Hematopoietic multipotent progenitor cell treated with erythropoietin and hydrocortisone succinate and interleukin-3 and kit ligand, for 6 days (in vitro differentiated cells): ENCODE measurements at places on chromosomes 4 and X.
A peak's percentile ranks its signal among the peaks of the same experiment; 100 is the strongest.

GRCh38 chrX:73916931-73917667 is 354.1 kb downstream of the CHIC1 start:
- DNase-seq, result no peak

DNA sequence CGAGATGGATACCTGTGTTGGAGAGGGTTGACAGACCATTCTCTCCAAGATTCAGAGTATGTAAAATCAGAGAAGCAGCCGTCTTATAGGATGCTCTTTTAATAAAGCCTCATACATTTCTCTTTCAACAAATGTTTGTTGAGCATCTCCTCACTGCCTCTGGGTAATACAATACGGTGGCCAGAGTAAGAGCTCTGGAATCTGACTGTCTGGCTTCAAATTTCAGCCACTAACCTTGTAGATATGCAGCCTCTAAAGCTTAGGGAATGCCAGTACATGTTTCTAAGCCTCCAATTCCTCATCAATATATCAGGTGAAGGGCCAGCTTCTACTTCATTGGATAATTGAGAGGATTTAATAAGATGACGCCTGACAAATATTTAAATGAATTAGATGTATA is 61.3 kb downstream of the CLNK start:
- no peak for DNase-seq

DNA sequence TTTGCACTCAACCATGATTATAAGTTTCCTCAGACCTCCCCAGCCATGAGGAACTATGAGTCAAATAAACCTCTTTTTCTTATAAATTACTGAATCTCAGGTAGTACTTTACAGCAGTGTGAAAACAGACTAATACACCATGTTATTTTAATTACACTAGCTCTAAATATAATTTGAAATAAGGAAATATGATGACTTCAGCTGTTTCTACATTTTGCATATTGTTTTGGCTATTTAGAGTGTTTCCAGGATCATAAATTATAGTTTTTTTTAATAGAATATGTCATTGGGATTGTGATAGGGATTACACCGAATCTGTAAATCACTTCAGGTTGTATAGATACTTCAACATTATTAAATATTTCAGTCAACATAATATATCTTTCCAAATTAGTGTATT is 43.9 kb downstream of the UGT2B10 start:
- DNase-seq, result no peak

- DNase-seq, result no peak
Measured at GRCh38 chrX:39890807-39891206, 207.0 kb downstream of the BCOR start.

- DNase-seq, result no peak
Measured at GRCh38 chr4:155984106-155984797, 30.6 kb upstream of the CTSO start.

- DNase-seq, result no peak
Measured at GRCh38 chrX:137545711-137546651, 19.9 kb upstream of the ZIC3 start.

GRCh38 chr4:6122496-6122895 is 77.9 kb downstream of the JAKMIP1 start:
- no peak for DNase-seq

- DNase-seq, result no peak
Measured at GRCh38 chr4:54102531-54103106, 2.7 kb downstream of the GSX2 start.

GRCh38 chr4:77007358-77008230 is 58.0 kb downstream of the SEPTIN11 start:
- peak; percentile 29 for DNase-seq

DNA sequence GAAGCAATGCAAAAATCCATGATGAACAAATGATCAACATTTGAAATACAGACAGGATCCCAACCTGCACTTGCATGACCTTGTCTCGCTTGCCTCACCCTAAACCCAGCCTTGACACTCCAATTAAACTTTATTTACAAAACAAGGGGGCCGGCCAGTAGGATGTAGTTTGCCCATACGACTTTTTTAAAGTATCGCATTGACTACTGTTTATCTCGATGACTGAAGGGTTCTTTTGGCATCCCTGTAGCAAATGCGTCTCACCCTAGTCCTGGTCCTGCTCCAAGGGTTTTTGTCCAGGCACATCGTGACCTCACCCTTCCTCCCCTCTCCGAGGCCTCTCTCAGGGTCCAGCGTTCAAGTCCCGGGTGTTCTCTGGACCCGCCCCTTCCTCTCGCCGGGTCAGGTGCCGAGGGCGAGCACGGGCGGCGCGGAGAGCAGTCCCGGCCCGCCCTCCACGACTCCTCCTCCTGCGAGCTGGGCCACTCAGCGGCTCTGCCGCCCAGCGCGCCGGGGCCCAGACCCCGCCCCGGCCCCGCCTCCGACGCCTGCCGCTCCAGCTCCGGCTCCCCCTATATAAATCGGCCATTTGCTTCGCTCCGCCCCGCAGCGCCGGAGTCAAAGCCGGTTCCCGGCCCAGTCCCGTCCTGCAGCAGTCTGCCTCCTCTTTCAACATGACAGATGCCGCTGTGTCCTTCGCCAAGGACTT is at the start of gene SLC25A5:
Gene SLC25A5 (plus strand): TSS at position 603 of the 709 bp plus-strand sequence. CDS start 72 bp downstream, at position 675.
- DNase-seq, result peak; percentile 89

DNA sequence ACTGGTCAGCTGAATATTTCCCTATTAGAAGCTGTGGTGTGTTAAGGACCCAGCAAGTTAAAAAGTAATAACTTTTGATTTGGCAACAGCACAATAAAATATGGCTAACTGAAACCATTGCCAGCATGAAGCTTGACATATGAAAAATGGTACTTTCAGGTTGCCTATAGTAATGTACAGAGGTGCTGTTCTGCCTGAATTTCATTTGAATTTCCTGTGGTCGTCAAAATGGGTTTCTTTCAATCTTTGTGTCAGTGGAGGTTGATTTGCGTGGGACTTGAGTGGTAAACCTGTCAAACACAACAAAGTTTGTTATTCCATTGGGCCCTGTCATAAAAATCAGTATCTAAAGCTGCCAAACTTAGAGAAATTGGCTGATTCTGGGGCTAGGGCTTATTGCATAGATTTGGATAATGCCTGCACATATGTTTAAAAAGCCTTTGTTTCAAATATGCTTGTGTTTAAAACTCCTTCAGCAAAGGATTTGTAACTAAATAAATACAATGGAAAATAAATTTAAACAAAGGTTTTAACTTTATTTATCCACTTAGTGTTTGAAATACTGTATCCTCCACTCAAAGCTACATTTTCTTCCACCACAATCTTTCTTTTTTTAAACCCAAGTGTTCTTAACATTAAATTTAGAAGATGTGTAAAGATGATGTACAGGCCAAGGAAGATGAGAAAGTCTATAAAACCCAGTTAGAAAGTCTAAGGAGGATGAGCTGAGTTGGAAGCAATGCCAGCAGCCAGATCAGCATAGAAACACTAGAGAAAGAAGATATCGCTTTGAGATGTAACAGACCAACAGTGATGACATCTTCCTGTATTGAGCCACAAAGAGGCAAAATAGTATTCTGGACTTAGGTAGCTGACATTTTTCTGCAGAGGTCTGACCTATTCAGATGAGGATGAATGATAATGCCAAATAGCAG is 134.8 kb upstream of the GIMD1 start:
- no peak for DNase-seq

DNA sequence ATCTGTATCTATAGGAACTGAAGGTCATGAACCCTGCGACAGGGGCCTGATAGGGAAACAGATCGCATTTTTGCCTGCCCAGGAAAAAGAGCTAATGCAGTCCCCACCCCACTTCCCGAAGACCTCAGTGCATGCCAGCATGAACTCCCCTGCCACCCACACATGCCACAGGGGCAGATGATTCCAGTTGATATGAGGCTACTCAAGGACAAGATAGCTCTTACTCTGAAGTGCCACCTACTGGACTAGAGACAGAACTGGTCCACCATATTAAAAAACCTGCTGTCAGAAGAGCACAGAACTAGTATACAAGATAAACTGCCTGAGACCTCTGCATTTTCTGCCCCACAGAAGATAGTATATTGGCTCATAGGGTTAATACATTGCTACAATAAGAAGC is 68.0 kb downstream of the YIPF7 start:
- DNase-seq, result peak; percentile 65

GRCh38 chrX:84909151-84909550 is 94.5 kb upstream of the APOOL start:
- DNase-seq, result no peak

DNA sequence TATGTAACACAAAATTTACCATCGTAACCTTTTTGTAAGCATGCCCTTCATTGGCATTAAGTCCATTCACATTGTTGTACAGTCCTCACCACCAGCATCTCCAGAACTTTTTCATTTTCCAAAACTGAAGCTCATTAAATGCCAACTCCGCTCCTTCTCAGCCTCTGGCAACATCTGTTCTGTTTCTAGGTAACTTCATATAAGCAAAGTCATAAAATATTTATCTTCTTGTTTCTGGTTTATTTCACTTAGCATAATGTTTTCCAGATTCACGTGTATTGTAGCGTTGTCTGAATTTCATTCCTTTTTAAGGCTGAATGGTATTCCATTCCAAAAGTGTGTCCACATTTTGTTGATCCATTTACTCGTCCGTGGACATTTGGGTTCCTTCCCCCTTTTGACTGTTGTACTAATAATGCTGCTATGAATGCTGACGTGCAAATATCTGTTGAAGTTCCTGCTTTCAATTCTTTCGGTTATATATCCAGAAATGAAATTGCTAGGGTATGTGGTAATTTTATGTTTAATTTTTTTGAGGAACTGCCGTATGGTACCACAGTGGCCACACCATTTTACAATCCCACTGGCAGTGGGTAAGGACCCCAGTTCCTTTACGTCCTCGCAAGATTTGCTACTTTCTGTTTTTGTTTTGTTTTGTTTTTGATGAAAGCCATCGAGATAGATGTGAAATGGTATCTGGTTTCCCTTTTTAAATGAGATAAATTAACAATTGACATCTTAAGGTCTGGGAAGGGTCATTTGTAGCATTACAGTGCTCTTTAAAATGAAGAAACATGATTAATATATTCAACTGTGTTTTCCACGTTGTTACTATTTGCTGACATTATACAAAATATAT is 63.4 kb downstream of the PTTG2 start:
- no peak for DNase-seq

DNA sequence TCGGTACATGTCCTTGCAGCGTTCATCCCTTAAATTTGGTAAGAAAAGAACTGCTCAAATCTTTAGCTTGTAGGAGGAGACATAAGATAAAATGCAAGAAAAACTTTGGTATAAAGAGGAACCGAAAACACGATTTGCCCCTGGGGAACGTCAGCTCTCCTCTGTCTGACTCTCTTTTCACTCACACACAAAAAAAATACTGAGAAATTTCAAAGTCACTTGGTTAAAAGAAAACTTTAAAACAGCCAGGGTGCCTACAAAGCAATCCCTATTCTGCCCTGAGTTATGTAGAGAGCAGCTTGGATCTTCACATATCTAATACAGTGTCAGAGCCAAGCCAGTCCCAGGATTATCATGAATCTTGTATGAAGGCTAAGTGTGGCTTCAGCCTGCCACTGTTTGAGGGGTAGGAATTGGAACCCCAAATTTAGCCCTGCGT is 248.5 kb upstream of the CXXC4 start:
- DNase-seq, result no peak

DNA sequence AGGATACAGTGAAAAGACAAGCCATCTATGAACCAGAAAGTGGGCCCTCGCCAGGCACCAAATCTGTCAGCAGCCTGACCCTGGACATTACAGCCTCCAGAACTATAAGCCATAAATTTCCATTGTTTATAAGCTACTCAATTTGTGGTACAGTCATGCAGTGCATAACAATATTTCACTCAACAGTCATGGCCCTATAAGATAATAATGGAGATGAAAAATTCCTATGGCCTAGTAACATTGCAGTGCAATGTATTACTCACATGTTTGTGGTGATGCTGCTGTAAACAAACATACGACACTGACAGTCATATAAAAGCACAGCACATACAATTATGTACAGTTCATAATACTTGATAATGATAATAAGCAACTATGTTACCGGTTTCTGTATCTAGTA is 17.1 kb upstream of the TLR1 start:
- DNase-seq, result no peak

GRCh38 chr4:121061861-121062260 is 10.5 kb downstream of the NDNF start:
- DNase-seq, result no peak

- DNase-seq, result no peak
Measured at GRCh38 chr4:81173213-81173612, 41.8 kb downstream of the PRKG2 start.

DNA sequence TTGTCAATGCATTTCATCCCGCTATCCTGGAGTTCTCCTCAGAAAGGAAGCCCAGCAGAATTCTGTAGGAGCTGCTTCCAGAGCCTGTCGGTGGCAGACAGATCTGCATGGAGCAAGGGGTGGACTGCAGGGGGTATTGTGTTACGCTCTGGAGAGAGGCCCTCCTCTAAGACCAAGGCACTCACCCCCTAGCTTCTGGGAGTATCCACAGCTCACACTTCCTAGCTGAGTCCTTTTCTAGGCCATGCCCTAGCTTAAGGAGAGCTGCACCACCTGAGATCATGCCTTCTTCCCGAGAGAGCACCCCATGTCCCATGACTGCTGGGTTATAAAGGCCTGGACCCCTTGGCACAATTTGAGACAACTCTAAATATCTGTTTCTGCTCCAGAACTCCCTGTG is 39.1 kb downstream of the MTNR1A start:
- DNase-seq, result no peak

DNA sequence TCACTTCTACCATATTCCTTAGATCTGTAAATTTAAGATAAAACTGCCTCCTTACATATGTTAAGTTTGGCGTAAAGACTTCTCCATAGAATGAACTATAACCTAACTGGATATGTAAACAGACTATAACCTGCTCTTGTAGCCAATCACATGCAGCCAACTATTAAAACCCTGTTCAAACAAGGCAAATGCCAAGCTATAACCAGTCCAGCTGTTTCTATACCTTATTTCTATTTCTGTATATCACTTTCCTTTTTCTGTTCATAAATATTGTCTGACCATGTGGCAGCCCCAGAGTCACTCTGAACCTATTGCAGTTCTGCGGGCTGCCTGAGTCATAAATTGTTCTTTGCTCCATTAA is 12.4 kb upstream of the POF1B start:
- no peak for DNase-seq

DNA sequence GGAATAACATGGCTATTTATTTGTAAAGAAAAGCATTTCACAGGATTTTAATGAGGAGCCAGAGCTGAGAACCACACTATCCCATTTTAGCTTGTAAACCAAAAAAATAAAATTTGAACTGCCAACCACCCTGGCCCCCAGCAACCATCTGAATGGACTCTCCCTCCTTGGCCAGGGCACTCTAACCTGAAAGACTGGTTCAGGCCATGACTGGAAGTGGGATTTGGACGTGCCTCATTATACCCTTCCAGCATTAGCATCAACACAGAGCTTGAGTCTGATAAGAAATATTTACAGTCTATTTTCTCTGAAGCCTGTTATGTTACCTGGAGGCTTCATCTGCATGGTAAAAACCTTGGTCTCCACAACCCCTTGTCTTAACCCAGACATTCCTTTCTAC is 30.0 kb downstream of the METAP1 start:
- DNase-seq, result no peak

DNA sequence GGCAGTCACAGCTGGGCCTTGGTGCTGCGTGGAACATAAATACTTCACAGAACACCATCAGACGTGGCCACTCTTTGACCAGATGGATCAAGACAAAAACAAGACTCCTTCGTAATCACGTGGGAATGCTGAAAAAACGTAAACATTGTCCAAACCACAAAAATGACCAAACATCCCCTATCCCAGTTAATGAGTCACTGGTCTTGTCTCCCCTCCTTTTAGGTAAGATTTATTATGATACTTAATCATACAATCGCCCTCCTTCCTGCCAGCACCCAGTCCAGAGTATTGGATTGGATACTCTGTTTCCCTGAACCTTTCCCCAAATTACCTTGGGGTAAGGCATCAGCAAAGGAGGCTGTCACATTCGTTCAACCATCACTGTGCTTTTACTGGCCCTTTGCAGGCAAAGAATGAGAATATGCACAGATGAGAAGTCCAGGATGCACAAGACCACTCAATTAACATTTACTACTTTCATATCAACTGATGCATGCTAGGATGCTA is 601 bp upstream of the TCEANC start:
- DNase-seq, result no peak
